ENCODE measurements at places on chromosomes 7 and 10.

DNA sequence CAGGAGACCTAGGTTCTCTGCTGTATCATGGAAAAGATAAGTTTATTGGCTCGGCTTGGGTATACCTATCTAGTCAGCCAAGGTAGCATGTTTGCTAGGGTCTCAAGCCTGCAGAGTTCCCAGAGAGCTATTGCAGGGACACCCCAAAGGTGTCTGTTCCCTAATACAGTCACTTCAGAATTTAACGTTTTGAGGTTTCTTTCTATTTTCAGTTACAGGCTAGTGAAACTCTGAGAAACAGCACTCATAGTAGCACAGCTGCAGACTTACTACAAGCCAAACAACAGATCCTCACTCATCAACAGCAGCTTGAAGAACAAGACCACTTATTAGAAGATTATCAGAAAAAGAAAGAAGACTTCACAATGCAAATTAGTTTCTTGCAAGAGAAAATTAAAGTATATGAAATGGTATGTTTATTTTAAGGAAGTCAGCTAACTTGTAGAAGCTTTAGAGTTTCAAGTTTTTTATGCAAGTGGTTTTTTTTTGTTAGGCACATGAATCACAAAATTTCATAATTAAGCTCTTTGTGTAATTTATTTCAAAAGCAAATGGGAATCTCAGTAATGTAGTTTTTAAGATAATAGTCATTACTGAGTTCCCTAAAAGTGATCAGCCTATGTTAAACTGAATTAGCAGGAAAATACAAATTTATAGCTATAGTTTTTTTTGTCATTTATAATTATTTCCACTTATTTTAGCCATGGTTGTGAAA is 54.9 kb downstream of the AKAP9 start:
- DNase-seq, result peak; percentile 7

DNA sequence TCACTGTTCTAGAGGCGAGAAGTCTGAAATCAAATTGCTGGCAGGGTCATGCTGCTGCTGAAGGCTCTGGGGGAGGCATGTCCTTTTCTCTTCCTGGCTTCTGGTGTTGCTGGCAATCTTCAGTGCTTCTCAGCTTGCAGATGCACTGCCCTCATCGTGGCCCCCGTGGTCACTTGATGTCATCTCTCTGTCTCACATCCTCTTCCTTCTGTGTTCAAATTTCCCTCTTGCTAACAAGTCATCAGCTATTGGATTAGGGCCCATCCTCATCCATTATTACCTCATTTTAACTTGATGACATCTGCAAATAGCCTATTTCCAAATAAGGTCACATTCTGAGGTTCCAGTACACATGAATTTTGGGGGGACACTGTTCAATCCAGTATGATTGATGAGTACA is 36.6 kb upstream of the SRGN start:
- DNase-seq, result peak; percentile 80

- peak; percentile 7 for DNase-seq
Measured at GRCh38 chr10:119496273-119496672, 46.2 kb downstream of the RGS10 start.

- no peak for DNase-seq
Measured at GRCh38 chr7:111229916-111230315, 139.0 kb downstream of the LRRN3 start.

DNA sequence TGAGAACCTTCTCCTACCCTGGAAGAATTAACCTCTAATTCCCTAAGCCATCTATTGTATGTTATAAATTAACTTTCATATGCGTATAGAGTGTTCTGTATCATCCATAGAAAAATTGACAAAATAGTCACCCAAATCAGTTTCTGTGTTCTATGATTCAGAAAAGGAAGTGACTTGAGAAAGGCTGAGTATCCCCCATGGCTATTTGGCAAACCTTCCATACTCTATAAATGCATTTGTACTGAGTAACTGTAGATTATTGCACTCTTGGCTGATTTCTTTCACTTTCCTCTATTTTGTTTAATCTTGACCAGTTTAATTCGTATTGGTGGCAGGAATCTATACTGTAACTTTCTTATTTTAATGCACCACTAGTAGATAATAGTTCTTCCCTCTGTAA is 182.2 kb downstream of the HTR7 start:
- DNase-seq, result no peak

GRCh38 chr10:113872139-113873030 is 17.9 kb downstream of the NHLRC2 start:
- no peak for DNase-seq

- DNase-seq, result no peak
Measured at GRCh38 chr10:5540080-5540479, 15.3 kb downstream of the CALML3 start.

DNA sequence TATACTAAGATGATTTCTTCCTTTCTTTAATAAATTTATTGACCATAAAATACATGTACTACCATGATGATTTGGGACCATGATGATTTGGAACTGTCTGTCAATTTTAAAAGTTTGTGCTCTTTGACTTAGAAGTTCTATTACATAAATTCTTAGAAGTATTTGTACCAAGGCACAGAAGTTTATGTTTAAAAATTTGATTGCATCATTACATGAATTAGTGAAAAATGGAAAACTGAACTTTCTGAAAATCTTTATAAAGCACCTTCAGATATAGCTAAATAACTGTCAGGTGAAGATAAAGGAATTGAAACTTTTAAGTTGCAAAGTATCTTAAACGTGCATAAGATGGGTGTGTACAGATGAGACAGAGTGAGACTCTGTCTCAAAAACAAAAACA is 32.0 kb downstream of the MALSU1 start:
- no peak for DNase-seq

- DNase-seq, result peak; percentile 47
Measured at GRCh38 chr7:105806592-105807447, 69.6 kb downstream of the ATXN7L1 start.

DNA sequence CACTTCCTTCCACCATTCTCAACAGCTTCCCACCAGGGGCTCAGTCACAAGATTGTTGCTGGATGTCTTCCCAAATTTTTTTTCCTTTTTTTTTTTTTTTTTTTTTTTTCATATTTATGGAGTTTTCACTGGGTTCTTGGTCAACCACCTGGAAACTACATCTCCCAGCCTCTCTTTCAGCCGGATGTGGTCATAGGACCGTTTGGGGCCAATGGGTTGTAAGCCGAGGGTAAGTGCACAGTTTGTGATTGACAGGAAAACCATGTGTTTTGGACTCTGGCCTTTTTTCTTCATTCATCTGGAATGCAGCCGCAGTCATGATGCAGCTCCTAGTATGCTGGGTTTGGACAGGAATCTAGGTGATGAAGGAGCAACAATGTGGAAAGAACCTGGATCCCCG is 337.1 kb upstream of the FOXK1 start:
- no peak for DNase-seq

DNA sequence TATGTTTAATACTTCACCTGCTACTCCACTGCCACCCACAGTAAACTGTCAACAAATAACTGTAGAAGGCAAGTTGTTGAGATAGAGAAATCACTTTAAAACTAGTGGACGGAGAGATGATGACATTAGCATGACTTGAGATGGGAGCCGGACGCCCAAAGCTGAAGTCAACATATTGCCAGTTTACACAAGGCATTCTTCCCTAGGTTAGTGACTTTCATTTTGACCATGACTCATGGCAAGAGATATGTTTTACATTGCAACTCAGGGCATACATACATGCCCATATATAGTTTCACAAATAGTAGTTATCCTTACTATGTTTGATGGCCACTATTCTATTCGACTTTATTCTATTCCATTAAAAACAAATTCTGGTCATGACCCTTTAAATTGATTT is 296.6 kb downstream of the PLXNA4 start:
- DNase-seq, result no peak

- no peak for DNase-seq
Measured at GRCh38 chr10:86317949-86318725, 48.5 kb downstream of the GRID1 start.

- peak; percentile 33 for DNase-seq
Measured at GRCh38 chr7:50119815-50120637, 27.0 kb upstream of the ZPBP start.

DNA sequence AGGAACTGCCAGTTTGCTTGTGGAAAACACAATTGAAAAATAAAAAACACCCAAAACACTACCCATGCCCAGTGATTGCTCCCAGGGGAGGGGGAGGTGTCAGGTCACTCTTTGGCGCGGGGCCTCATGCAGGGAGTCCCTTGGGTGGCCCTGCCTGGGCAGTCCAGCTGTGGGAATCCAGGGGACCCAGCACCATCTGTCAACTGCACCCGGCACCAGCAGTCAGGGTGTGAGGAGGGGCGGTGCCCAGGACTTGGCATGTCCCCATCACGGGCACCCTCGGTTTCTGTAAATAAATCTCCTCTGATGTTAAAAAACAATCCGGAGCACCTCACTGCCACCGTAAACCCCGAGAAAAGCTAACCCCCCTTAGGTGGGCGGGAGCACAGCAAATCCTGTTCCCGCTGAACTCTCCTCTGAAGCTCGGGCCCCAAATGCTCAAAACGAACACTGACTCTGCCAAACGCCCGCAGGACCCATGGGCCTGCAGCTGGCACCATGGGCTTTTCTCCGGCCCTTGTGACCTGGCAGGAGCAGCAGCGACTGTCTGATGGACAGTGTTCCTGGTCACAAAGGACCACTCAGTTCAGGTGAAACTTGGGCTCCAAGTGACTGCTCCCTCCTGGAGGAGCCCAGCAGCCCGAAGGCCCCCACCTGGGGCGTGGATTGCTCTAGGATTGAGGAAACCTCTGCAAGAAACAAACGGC is 18.5 kb upstream of the EN2 start:
- DNase-seq, result no peak

DNA sequence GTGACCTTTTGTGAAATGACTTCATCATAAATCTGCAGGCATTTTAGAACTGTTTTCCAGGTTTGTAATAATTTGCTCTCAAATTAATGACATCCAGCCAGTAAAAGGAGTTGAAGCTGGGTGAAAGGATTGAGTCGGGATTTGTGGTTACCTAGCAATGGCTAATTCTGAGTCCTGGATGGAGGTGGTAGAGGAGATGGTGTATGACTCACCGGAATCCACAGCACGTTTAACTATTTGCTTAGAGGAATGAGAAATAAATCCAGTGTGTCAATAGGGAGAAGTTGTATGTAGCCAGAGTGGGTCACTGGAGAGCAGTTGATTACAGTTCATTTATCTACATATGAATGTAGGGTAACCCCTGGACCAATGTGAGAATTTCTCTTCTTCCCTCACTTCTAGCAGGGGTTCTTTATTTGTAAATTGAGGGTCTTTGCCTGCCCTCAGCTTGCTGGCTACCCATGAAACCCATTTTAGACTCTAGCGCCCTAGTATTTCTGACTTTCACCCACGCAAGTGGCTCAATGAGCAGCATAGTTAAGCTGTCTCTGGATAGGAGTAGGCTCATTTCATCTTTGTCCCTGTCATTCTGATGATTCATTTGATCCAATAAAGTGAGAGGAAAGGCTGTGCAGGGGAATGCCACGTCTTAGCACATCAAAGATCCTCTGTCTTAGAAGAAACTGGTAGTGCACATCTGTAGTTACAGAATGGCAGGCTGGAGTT is 547.8 kb downstream of the SORCS3 start:
- no peak for DNase-seq

DNA sequence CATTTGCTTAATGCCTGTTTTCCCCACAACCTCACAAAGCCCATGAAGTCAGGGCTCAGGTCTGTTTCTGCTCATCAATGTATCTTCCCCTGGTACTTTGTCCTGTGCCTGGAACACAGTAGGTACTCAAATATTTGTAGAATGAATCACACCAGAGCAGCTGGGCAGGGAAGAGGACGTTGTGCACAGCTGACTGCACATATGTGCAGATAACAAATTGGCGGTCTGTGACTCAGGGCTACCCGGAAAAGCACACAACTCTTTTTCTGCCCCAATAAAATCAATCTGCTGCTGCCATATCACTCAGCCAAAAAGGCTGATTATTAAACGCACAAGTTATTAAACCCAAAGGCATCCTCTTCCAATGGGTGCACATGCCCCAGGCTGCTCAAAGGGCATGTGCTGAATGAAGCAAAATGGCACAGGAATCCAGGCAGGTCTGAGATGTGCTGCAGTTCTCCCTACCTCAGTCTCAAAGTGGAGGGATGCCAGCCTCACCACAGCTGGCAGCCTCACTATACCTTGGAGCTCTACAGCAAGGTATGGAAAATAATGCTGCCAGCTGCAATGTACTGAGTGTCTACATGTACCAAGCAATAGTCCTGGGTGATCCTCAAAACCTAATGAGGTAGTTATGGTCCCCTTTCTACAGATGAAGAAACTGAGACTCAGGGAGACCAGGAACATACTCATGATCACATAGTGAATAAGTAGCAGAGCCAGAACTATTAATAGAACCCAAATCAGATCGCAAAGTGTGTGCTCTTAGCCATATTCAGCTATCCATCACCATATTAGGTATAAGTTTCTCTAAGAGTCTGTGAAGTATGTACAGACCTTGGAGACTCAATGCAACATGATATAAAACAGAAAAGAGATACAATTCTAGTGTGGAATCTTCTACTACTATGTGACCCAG is 43.4 kb downstream of the SORBS1 start:
- no peak for DNase-seq

GRCh38 chr7:128217967-128218652 is 23.0 kb upstream of the LEP start:
- no peak for DNase-seq

- DNase-seq, result no peak
Measured at GRCh38 chr10:13994932-13995331, 335.8 kb downstream of the FRMD4A start.

GRCh38 chr10:25641595-25641994 is 292.4 kb upstream of the MYO3A start:
- no peak for DNase-seq

DNA sequence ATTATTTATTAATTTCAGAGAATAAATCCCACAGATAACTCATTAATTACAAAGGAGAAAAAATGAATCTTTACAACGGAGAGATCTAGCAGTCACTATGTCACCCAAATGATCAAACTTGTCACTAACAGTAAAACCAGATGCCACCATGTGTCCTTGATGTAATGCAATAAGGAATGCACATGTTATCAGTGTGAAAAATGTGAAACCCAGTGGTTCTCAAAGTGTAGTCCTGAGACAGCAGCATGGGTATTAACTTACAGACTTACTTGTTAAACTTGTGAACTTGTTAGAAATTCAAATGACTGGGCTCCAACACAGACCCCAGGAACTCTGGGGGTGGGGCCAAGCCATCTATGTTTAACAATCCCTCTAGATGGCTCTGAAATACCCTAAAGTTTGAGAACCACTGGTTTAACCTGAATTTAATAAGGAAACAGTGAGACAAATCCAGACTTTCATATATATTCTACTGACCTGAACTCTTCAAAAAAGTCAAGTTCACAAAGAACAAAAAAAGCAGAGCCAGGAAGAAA is 77.4 kb downstream of the RNLS start:
- no peak for DNase-seq

- DNase-seq, result no peak
Measured at GRCh38 chr7:7911369-7912123, 57.0 kb upstream of the GLCCI1 start.

GRCh38 chr10:26485150-26485941 is 47.2 kb downstream of the APBB1IP start:
- DNase-seq, result no peak

GRCh38 chr10:113879691-113880090 is 25.2 kb downstream of the NHLRC2 start:
- no peak for DNase-seq
